T-helper 1 cell (primary cell): ENCODE measurements at places on chromosomes 4 and X.

DNA sequence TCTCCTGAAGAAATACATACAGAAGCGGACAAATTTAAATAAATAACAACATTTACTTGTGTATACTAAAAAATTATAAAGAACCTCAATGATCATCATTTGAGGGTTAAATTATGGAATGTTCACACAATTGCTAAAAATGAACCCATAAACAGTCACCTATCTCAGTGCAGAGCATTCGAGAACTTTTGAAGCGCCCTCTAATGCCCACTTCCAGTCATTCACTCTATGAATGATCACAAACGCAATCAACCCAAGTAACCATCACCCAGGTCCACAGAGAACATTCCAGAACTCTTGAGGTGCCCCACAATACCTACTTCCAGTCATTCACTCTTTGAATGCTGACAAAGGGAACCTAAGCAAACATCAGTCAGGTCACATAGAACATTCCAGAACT is 103.5 kb upstream of the PLAC1 start:
- no peak for DNase-seq

DNA sequence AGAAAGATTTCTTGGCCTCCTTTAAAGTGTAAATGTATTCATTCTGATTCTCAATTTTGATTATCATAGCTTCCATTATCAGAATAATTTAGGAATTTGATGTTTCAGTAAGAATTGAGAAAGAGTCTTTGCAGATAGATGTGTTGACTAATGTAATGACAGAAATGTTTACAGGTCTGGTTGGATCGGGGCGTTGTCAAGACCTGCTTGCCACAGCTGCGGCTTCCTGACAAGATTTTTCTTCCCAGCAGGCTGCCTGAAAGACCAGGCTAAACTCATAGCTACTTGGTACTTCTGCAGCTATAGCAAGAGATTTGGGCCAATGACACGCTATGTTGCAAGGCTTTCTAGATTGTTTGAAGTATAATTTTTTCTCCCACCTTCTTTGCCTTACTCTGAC is 91.5 kb upstream of the ANKRD50 start:
- no peak for DNase-seq

DNA sequence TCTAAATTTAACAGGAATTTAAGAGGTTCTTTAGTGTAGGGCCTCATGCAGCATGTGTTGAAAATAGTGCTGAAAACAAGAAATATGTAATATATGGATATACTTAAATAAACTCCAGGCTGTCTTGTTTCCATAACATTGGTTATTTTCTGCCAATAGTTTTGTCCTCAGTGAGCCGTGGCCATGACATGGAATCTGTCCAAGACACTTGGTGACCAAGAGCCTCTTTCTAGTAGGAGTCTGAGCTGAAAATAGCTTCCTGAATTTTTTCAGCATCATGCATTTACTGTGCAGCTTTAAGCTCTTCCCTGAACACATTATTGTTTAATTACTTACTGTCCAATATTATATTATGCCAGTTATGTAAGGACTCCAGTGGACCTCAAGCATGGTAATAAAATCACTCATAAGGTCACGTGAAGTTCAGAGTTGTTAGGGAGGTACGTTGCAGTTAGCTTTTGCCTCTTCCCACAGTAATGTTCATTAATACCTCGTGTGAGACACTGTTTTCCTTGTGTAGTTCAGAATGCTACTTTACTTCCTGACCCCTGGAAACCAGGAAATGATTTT is 488.2 kb downstream of the GRID2 start:
- DNase-seq = no peak

- DNase-seq = no peak
These were observed 98.1 kb upstream of the EGFL6 start for GRCh38 chrX:13471269-13471668.

- no peak for DNase-seq
These were observed 2.8 kb upstream of the TXLNG start for GRCh38 chrX:16783452-16783851.

DNA sequence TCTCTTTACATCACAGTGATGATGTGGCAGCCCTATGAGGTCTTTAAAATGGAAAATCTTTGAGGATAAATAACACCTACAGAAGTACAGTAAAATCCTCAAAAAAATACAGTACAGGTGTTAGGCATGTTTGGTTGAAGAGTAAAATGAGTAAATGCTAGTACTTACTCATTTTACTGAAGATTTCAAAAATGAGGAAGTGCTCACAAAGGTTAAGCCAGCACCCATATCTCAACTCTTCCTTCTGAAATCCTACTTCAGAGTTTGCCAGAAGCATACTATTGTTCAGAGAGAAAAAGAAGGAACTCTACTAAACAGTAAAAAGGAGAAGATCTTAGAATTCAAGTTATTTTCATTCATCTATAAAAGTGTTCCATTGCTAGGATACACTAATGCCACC is 130.9 kb downstream of the CBR4 start:
- DNase-seq = no peak

GRCh38 chr4:88731381-88731780 is 33.8 kb upstream of the NAP1L5 start:
- no peak for DNase-seq

- DNase-seq = no peak
These were observed 676.7 kb upstream of the LCORL start for GRCh38 chr4:18698119-18698883.

DNA sequence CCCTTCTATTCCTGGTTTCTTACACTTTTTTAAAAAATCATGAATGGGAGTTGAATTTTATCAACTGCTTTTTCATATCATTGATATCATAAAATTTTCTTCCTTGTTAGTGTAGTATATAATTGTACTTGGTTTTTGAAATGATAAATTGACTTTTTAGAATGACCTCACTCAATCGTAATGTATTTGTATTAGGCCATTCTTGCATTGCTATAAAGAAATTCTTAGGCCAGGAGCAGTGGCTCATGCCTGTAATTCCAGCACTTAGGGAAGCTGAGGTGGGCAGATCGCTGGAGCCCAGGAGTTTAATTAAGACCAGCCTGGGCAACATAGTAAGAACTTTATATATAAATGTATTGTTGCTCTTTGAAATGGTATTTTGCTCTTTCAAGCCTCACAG is 6.3 kb downstream of the EXOC1 start:
- no peak for DNase-seq

DNA sequence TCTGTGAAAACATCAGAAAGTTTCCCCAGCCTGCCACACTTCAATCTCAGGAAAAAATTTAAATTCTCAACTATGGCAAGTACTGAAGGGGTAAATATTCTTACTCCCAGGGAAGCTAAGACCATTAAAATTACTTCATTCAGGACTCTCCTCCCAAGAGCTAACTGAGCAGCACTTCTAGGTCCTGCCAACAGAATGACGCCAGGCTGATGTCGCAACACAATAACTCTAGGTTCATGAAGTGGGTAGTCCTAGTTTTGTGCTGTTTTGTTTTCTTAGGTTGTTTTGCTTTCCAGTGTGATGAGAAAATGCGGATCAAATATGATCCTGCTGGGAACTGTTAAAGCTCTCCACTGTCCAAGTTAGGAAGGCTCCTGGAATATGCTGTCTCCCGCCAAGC is 180.0 kb downstream of the NKX6-1 start:
- DNase-seq = no peak

DNA sequence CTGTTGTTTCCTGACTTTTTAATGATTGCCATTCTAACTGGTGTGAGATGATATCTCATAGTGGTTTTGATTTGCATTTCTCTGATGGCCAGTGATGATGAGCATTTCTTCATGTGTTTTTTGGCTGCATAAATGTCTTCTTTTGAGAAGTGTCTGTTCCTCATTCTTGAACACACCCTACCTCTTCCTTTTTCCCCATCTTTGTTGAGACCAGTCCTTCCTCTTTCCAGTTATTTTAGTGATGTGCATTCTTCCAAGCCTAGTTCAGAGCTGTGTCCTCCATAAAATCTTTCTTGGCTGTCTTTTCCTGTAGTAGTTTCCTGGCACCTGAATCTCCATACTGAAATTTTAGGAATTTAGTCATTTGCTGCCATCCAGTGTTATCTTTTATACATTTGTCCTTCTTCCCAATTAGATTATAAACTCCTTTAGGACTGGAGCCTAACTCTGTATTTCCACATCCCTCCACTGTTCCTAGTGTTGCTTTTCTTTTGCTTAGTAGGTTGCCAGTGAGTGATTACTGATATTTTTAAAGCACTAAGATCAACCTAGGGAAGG is 11.4 kb downstream of the FHIP1A start:
- DNase-seq = no peak

DNA sequence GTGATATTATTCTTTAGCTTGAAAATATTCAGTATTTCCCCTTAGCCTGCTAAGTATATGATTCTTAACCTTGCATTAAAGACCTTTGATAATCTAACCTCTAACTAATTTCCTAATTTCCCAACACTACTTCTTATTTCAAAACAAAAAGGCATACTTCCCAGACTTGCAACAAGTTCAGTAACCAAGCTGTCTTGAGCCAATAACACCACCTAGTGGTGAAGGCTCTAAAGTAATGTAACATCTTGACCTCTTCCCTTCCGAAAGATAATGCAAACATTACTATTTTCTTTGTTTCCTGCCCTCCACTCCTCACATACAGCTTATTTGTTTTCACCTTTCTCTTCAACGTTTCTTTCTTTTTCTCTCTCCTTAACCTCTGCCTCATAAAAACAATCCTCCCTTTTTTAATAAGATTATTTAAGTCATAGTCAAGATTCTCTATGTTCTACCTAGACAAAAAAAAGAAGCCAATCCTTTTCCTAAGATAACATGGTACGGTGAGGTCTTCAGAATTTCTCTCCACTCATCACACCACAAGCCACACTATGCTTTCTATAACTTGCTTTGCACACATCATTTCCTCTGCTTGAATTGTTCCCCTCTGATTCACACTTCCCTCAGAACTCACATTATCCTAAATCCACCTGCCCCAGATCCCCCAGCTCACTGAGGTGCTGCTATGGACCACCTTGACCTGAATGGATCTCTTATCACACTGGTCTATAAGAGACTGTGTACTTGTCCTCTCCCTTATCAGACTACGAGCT is 3.5 kb downstream of the FAT1 start:
- no peak for DNase-seq
